Amniotic stem cell (primary cell): ENCODE measurements at places on chromosomes 1 and 21.

DNA sequence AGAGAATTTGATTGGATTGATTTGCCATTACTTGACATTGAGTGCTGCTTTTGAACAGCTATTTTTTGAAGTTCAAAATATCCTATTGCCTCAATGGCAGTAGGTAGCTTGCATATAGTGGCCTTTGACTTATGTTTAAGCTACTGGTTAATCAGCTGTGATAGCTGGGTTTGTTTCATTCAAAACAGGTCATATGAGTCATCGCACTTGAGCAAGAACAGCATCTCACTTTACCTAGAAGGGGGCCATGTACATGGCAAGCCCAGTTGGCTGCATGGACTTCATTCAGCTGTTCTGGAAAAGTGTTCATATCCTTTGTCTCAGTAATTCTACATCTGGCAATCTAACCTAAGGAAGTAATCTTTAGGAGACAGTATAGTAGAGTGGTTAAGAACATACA lies 29.0 kb upstream of the ARID1A start:
- no peak for DNase-seq

- DNase-seq = no peak
These were observed 8.9 kb downstream of the HYI start for GRCh38 chr1:43444836-43445235.

DNA sequence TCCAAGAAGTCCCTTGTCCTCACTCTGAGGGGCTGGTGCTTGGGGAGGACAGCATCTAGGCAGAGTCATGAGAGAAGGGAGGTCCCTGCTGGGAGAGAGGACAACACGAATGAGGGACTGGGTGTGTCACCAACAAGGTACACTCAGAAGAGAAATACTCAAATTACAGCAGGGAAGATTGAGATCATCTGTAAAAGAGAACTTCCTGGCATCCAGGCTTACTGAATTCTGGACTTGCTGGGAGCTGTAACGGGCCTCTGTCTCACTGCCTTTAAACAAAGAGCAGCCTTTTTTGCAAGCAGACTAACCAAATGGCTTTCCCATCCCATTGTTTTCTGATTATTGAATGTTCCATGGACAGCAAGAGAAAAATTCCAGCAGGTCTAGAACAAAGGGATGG lies 195.7 kb upstream of the RAB4A start:
- DNase-seq = no peak

- no peak for DNase-seq
These were observed 44.9 kb downstream of the MAP3K21 start for GRCh38 chr1:233372218-233373120.

GRCh38 chr1:153375511-153375910 lies at the start of gene S100A12:
Gene S100A12, minus strand, starts transcription at chr1:153375621. Its CDS starts 1,029 bp downstream, at chr1:153374592.
- no peak for DNase-seq

DNA sequence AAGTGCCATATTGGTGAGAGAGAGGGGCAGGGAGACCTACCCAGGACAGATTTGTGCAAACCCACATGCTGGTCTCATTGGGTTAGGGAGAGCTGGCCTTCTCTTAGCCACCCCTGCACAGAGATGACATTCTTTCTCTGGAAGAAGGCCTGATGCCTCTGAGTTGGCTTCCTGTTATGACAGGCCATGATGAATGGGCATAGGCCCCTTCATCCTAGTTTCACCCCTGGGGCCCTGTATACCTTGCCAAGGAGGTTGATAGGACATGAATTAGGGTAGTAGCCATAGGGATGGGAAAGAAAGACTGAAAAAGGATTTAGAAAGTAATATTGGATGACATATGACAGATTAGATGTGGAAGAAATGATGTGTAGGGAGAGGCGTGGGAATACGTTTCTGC lies 46.6 kb downstream of the TENT5C start:
- DNase-seq = no peak

DNA sequence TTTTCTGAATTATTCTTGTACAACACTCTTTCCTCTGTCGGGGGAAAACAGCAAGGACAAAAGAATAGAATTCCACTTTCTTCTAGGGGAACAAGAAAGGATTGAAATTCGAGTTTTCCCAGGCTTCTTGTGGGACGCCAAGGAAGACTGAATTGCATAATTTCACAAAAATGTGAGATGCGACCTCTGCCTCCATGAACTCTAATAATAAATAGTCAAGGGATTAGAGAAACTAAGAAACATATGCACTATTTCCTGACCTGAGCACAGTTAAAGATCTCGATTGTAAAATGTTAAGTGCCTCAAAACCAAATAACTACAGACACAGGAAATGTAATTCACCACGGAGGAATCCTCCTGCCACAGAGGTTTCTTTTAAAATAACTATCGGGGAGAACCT lies 117.3 kb upstream of the MARK1 start:
- DNase-seq = no peak

- no peak for DNase-seq
These were observed 9.5 kb downstream of the ATP1B1 start for GRCh38 chr1:169115891-169116585.

- no peak for DNase-seq
These were observed 59.9 kb downstream of the ZBTB18 start for GRCh38 chr1:244111027-244111426.

GRCh38 chr1:89808441-89809117 lies 12.3 kb upstream of the LRRC8D start:
- no peak for DNase-seq

DNA sequence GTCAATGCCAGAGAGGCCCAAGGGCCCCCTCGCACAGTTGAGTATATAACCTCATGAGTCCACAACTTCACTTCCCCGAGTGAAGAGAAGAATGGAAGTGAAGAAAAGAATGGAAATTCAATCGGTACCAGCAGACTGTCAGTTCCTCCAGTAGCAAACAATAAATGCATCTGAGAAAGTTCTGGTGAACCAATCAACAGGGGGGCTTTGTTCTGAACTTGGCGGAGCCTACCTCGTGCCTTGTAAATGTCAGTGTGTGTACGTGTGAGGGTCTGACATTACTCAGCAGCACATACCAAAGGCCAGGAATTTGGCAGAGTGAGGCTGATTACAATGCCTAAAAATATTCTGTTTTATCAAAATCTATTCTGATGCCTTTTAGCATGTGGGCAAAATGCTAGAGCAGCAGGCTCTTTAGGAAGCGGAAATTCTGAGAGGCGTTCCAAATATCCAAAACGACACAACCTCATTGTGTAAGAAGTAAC lies 238.5 kb downstream of the LTN1 start:
- DNase-seq = peak; percentile 43

DNA sequence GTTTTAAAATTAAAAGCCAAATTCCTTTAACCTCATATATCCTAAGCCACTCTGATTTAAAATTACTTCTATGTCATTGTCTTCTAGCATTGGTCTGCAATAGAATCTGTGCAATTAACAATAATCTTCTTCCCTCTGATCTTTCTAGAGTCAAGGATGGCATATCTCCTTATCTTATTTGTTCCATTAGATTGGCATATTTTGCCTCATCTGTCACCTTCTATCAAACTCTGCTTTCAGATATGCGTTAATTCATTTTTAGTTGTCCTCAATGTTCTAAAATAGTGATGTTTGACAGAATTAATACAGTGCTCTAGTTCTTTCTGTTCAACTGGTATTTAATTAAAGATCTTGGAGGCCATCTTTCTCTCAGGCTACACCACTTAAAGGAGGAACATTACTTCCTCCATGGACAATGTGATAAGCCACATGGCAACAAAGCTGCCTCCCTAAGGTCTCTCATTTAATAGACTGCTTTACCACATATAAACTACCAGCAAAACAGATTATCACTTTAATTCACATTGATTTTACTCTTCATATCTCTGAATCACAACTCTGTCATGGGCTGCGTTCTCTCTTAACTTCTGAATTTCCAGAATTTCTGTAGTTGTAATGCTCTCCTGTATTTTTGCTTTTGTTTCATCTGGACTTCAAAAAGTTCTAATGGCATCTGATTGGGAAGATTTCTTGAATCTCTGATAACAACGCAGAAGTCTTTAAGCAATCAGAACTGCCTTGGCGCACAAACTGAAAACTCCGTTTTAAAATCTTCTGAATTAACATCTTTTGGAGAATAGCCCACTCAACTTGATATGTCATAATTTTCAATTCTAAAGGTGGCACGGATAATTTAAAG lies 2.8 kb downstream of the NRIP1 start:
- DNase-seq = no peak

GRCh38 chr1:100926240-100926639 lies 30.4 kb downstream of the SLC30A7 start:
- DNase-seq = no peak

DNA sequence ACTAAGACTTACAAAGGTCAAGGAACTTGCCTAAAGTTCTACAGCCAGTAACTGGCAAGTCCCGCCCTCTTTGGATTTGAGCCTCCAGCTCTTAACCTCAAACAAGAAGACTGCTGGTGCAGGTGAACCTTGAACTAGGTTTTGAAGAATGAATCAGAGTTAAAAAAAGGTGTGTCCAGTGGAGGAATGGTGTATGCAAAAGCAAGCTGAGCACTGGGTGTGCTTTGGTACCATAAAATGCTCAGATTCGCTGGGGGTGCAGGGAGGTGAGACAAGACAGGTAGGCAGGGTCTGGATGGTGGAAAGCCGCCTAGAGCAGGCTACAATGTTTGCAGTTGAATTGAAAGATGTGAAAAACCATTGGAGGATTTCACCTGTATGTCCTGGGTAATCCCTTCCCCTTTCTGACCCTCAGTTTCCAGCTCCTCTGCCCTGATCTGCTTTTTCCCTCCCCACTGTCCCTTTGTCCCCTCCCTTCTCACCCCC lies 39.8 kb downstream of the FOXD2 start:
- DNase-seq = no peak

DNA sequence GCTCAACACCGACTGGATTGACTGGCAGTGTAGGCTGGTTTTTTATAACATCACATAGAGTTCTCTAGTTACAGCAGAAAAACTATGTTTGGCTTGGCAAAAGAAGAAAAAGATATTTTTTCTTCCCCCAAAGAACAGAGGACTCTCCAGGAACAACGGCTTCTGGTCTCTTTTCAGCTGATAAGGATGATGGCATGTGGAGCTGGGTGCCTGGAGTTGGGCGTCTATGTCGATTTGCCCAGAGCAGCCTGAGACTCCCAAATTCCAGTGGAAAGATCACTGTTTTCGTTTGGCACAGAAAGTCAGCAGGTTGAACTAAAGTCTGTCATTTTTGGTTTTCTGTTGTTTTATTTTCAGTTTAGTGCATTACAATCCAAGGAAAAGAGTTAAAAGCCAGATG lies 91.1 kb downstream of the SMYD2 start:
- DNase-seq = no peak

DNA sequence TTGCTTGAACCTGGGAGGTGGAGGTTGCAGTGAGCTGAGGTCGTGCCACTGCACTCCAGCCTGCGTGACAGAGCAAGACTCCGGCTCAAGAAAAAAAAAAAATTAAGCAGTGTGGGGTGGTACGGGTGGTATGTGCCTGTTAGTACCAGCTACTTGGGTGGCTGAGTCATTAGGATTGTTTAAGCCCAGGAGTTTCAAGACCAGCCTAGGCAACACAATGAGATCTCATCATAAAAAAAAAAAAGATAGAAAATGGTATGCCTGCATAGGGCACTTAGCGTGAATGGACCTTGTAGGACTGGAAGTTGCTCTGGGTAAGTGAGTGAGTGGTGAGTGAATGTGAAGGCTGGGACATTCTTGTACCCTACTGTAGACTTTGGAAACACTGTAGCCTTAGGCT lies 37.0 kb downstream of the TBCE start:
- no peak for DNase-seq

GRCh38 chr21:45146306-45146705 lies 71.9 kb downstream of the ADARB1 start:
- DNase-seq = no peak

GRCh38 chr1:67683316-67683715 lies 1.7 kb upstream of the GADD45A start:
- DNase-seq = no peak

GRCh38 chr1:9260059-9260766 lies 25.6 kb downstream of the H6PD start:
- no peak for DNase-seq

GRCh38 chr1:112508278-112509004 lies at the start of gene WNT2B:
Gene WNT2B, plus strand, starts transcription at chr1:112508965. Its CDS starts 298 bp downstream, at chr1:112509263.
- no peak for DNase-seq

DNA sequence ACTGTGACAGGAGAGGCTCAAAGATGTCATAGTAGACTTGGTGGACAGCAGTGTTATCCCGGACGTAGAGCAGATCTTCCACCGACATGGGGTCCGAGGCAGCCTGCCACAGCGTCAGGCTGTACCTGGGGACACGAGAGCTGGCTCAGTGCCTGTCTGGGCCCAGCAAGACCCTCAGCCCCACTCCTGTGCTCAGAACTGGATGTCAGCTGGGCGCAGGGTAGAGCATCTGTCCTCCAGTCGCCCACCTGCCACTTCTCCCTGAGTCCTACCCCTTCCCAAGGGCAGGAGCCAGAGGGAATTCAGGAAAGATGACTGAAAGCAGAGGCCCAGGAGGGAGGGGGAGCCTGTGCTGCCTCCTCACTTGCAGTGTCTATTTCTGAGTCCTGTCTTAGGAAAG lies 11.7 kb downstream of the FAM151A start:
- no peak for DNase-seq
